Stimulated activated CD4-positive, alpha-beta T cell treated with anti-CD3 and anti-CD28 coated beads, TNF-alpha, amount 100 ng/mL, for 1 hour (primary cell): ENCODE measurements at places on chromosomes 16 and 17.

DNA sequence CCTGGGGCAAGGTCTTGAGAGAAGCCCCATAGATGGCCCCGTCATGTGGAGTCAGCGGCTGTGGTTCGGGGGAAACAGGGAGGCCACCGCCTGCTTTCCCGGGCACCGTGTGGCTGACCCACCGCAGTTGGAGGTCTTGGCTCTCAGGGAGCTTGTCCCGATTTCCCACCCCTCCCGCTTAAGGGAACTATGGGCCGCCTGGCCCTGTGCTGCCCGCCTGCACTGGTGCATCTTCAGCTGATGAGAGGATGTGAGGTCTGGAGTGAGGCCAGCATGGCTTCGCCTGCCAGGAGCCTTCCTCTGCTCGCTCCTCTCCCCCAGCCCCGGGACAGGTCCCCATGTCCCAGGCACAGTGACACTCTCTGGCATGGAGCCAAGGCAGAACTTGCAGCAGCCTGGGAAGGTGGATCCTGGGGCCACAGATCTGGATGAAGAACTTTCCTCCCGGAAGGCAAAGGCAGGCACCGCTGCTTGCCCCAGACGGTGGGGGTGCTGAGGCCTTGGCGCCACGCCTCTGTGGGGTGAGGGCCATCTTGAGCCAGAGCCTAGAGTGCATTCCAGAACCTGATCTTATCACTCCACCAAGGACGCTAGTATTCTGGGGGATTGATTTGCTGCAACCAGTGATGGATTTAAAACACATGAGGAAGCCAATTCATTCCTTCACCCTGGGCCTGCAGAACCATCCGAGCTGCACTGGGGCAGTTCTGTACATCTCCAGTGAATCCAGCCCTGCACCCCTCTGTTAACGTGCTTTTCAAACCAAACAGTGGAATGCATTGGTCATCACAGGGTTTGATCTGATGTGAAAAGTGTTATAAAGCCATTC lies 178.6 kb upstream of the TNRC6C start:
- DNase-seq = no peak

DNA sequence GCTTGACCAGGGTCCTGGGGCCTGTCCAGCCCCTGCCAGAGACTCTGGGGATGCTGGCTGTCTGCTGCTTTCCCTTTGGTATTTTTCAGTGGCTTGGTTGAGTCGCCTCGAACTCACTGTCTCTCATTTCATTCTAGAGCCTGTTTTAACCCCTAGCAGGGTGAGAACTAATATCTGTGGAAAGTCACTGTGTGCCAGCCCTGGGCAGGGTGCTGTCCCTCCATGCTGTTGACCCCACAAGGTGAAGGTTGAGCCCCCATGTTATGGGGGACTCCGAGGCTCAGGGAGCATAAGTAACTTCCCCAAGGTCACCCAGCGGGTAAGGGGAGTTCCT lies 33.0 kb downstream of the DCAKD start:
- DNase-seq = no peak

- DNase-seq = no peak
Observed at GRCh38 chr17:61203671-61204131, 195.9 kb upstream of the TBX2 start.

DNA sequence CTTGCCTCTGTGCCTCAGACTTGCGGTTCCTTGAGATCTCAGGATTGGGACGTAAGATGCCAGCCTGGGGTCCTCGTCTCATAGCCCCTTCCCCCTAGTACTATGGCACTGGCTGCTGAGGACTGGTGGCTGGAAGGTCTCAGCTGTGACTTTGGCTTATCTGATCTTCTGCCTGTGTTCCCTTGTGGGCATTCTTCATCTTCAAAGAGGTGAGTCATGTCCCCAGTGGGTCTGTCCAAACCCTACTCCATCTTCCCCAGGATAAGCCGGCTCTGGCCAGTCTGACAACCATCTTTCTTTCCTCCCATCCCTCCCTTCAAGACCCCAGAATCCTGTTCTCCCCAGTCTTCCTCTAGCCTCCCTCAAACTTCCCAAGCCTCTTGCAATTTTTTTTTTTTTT lies 3.6 kb downstream of the CD19 start:
- DNase-seq = no peak

DNA sequence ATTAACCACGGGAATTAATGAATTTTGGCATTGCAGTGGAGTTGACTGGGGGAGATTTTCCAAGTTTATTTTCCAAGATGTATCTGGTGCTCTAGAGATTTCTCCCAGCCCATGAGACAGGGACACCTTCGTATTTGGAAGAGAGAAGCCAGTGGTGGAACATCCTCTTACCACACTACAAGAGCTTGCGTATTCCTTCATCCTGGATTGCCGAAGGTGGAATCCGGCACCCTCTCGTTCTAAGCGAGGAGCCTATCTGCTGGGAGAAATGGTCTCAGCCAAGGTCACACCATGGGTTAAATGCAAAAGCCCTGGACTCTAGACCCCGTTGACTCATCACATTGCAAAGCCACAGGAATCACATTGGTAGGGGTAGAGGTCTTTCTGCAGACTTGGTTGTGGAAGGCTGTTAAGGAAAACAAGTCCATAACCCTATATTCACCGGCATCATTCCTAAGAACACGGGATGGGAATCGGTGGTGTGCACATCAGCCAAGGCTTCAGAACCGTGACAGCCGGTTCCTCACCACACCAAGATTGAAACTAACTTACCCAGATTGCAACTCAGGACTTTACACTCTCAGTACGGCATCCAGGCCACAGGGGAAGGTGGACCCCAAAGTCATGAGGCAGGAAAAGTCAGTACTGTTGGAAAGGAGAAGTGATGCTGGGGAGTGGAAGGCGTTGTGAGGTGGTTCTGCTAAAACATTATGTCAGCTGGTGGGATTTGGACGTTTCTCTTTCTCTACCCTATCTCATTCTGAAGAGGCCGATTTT lies 259.8 kb downstream of the CPPED1 start:
- DNase-seq = no peak

DNA sequence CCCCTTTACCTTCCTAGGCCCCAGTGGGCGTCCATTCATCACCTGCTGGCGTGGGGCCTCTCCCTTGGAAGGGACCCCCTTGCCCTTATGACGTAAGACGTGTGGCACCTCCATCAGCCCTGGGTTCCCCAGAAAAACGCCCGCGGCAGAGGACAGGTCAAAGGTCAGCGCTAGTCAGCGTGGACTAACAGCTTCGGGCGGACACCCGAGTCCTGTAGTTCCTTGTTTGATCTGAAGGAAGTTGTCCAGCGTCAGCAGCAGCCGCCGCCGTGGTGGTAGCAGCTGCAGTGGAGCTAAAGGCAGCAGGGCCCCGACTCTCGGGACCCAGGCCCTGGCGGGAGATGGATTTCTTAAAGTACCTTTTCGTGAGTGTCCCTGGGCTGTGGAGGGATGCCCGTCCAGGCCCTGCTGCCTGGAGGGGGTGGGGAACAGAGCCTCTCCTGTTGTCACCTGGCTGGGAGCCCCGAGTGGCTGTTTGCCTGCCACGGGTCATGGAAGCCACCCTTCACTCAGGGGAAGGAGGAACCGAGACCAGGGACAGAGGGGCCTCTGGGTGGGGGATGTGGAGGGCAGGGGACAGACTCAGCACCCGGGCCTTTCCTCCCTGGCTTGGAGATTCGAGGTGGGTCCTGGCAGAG lies 123.6 kb downstream of the OR1D5 start:
- no peak for DNase-seq

DNA sequence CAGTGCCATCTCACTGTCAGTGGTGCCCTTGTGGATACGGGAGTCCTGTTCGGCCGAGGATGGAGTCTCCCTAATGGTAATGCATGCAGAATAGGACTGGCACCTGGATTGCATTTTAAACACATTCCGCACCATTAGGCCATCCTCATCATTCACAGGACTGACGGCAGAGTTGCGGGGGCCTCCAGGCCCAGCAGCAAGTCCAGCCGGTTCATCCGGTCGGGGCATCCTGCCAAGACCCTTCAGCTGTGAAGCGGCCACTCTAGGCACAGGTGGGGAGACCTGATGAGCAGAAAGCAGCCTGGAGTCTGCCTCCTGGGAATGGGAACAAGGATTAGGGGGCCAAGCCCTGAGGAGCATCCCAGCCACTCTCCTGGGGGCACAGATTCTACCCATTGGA lies 90.3 kb upstream of the XYLT1 start:
- no peak for DNase-seq
